Lung microvascular endothelial cell (primary cell): ENCODE measurements at places on chromosomes 1 and 21. TPM values are rescaled to one million over a fixed set of nuclear protein-coding genes. Genes with fewer than 3 reads are reported as not detected.

Gene PLEKHN1
- total RNA-seq: under 0.01 and 0.22 TPM in 2 replicates

Gene NFIA
- total RNA-seq: 8.5 and 14.3 TPM in 2 replicates

Gene OR2L5
- total RNA-seq: not detected in 2 replicates

Gene DHCR24
- 55.8 and 67.1 TPM in 2 replicates for total RNA-seq

GRCh38 chr1:168391851-168392681 is 111.4 kb downstream of the TBX19 start:
- DNase-seq: no peak

- DNase-seq: no peak
Measured at GRCh38 chr1:152018537-152018936, 18.3 kb downstream of the S100A11 start.

DNA sequence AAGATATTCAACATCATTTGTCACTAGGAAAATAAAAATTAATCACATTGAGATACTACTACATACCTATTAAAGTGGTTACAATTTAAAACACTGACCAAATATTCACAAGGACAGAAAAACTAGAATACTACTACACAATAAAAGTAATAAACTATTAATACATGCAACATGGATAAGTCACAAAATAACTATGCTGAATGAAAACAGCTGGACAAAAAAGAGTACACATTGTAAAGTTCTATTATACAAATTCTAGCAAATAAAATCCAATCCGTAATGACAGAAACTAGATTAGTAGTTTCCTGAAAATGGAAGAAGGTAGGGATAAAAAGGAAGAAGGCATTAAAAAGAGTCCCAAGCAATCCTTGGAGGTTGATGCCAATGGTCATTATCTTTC is 348.7 kb upstream of the PTBP2 start:
- DNase-seq: no peak

GRCh38 chr1:66943361-66943969 is 18.7 kb downstream of the MIER1 start:
- DNase-seq: peak; percentile 12

DNA sequence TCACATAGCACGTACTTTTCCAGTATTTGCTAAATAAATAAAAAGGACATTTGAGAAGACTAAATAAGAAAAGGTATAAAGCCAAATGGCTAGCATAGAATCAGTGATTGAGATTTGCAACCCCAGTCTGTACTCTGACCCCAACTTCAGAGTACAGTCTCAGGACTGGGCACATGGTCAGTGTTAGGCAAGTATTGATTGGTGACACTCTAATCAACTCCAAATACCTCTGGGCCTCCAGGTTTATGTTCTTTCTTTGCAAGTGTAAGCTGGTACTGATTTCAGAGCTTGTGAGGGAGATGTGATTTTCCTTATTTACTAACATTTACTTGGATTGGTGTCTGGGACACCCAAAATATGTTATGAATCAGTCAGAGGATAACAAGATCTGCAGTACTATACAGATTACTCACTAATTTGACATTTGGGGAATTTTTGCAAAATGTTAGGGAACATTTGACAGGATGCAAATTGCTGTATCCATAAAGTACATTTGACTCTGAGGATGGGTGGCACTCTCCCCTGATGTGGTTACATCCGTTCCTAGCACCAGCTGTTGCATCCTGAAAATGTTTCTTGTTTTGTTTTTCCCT is 34.2 kb downstream of the LMO4 start:
- no peak for DNase-seq

DNA sequence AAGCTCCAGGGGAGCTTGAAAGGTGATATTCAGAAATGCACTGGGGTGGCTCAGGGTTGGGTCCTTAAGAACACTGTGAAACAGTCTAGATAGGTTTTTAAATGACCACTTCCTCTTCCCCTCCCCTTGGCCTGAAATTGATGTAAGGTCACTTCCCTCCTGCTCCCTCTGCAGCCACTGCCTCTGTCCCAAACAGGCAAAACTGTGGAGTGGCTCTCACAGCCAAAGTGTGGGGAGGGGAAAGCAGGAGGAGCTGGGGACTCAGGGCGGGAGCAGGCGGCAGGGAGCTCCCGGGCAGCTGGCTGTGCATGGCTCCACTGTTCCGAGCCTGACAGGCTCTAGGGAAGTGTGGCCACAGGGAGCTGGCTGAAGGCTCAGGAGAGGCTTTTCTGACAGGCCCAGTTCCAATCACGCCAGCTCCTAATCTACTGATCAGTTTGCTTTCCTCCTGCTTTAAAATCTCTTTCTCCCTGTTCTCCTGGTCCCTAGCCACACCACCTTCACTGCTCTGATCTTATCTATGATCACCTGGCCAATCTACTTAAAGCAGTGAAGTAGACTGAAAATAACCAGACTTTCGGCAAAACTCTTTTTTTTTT is 5.1 kb upstream of the CSRP1 start:
- peak; percentile 43 for DNase-seq
